ENCODE measurements at places on chromosomes 5 and 9. TPM values are rescaled to one million over a fixed set of nuclear protein-coding genes. Genes with fewer than 3 reads are reported as not detected.

SOX30 gene
- total RNA-seq, result 0.11 TPM

PDE6A gene
- not detected for total RNA-seq

CDKN2B-AS1 gene
- total RNA-seq, result 0.81 TPM

PCDHA2 gene
- total RNA-seq, result not detected

SYNPO gene
- total RNA-seq, result 0.18 TPM

KCNV2 gene
- total RNA-seq, result not detected

DNA sequence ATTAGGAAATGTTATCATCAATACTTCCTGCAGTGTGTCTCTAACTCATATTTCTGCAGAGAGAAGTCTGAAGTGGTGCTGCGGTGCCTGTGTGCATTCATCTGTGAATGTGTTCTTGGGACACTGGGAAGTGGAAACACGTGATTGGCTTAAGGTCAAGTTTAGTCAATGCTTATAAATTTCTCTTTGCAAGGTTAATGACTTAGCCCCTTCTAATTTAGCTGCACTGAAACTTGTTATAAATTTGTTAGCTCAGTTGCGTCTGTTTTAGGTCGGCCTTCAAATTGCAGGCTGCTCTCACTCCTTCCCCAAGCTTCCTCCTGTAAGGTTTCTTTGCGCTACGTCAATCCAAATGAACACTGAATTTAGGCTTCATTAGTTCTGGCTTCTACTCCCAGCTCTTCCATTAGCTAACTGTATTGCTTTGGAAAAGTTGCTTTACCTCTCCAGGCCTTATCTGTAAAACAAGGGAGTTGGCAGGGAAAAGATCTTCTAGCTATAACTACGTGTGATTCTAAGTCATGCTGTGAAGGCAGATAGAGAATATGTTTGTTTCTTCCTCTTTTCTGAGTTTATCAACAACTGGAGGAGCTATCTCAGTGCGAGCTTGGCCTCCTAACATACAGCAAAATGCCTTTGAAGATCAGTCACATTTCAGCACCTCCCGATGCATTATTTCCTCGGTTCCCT is 341.8 kb downstream of the NFIB start:
- H3K4me3 ChIP-seq, result no peak overlapping the region
- no peak overlapping the region for H3K27ac ChIP-seq
- H3K36me3 ChIP-seq, result no peaks in the 10 kb centered on the region
- H3K4me1 ChIP-seq, result no peaks in the 10 kb centered on the region

GRCh38 chr5:156350256-156350655 is 23.3 kb downstream of the SGCD start:
- peaks cover 4% of the 10 kb centered on the region for H3K27me3 ChIP-seq
- no peaks in the 10 kb centered on the region for H3K4me1 ChIP-seq
- H3K4me3 ChIP-seq, result no peak overlapping the region

DNA sequence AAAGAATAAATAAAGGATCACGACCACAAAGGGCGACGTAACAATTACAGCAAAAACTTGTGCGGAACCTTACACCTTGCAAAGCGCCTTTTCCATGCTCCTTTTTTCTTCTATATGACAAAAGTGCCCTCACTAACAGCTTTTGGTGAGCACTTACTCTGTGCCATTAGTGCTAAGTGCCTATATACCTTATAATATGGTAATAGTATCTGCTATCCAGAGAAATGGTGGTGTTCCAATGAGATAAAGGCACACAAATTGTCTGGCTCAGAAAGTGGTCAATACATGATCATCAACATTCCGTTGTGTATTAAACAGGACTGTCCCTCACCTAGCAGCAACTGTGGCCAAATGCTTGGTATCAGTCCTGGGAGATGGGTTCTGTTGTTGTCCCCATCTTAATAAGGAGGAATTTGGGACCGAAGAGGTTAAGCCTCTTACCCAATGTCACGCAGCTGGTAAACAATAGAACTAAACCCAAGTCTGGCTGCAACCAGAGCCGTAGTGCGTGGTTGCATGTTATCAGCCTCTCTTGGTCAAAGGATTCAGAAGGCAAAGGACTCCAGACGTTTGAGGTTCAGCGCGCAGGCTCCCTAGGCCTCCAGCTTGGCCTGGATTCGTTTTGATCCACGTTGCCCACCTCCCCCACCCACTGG is 564 bp upstream of the TOR2A start:
- peaks cover 15% of the 10 kb centered on the region for H3K4me1 ChIP-seq
- DNase-seq, result no peak

DNA sequence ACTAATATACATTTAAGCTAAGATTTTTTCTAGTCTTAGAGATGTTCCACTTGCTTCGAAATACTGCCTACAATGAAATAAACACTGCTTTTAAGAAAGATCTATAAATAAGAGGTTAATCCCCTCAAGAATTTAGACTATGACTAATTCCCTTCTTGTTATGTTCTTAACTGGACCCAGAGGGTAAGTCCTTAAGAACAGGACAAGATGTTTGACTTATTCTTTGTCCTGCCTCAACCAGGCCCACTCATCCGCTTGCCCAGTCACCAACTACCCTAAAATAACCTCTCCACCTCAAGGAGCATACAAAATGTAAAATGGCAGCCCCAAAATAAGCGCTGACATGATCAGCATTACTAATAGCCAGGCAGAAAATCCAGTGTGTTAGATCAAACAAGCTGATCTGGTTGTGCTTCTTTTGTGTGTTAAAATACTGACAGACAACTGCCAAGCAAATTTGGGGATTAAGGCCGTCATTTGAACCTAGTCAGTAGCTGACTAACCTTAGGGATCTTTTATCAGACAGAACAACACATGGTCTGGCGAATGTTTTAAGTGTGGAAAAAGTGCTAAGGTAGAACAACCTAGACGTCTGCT is 93.7 kb upstream of the SMC5 start:
- H3K27ac ChIP-seq, result no peak overlapping the region
- no peaks in the 10 kb centered on the region for H3K4me1 ChIP-seq
- no peak overlapping the region for H3K4me3 ChIP-seq
- H3K36me3 ChIP-seq, result no peaks in the 10 kb centered on the region
- no peak for DNase-seq

DNA sequence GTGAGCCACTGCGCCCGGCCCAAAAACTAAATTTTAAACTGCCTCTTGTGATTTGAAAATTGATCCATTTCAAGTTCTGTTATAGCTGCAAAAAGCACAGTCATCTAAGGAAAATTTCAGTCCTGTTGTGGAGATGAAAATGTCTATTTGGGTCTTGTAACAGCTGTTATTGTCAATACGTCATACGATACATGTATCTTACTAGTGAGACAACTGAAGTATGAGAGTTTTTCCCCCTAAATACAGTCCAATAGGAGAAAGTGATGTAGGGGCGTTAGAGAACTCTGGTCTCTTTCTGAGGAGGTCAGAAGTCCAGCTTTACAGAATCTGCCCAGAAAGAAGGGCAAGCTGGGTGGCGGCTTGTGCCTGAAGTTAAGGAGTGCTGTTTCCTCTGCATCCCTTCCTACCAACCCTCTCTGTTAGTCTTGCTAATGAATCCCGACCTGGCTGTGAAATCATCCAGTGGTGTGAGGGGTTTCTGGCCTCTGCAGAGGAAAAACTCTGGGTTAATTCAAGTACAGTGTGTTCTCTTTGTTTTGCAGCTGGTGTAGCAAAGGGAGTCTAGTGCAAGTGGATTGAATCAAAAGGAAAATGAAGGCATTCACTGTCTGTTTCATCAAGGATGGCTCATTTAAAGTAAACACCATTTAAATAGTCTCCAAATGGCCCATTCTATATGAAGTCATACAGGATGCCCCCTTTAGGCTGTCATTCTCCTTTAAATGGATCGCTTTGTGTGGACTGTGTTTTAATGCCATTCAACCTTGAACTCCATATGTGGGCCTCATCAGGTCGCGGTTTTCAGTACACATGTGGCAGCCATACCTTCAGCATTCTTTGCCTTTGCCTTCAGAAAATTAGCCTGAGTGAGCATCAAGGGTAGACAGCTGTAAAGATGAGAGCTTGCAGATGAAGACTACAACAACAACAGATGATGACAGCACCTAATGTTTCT is 59.0 kb downstream of the AOPEP start:
- H3K27ac ChIP-seq, result no peak overlapping the region
- no peak overlapping the region for H3K4me3 ChIP-seq
- peaks cover 7% of the 10 kb centered on the region for H3K4me1 ChIP-seq
- H3K36me3 ChIP-seq, result peaks cover 2% of the 10 kb centered on the region

DNA sequence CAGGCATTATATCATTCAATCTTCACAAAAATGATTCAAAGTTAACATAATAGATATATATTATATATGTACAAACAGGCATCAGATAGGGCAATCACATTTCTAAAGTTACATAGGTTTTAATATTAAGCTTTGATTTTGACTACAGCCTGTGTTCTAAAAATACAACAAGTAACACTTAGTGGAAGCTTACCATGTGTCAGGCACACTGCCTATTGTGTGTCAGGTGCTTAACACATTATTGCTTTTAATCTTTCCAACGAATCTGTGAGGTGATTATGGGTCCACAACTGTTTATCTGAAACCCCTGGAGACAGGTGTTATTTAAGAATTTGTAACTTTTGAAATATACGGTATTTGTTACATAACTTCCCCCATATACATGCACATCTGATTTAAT is 25.2 kb downstream of the FBN2 start:
- no peak overlapping the region for H3K4me3 ChIP-seq
- no peaks in the 10 kb centered on the region for H3K4me1 ChIP-seq
- no peaks in the 10 kb centered on the region for H3K36me3 ChIP-seq
- DNase-seq, result no peak
- no peak overlapping the region for H3K27ac ChIP-seq

GRCh38 chr5:67265951-67266350 is 69.4 kb upstream of the CD180 start:
- no peaks in the 10 kb centered on the region for H3K4me1 ChIP-seq
- no peak overlapping the region for H3K4me3 ChIP-seq
- no peak overlapping the region for H3K27ac ChIP-seq
- no peaks in the 10 kb centered on the region for H3K27me3 ChIP-seq

GRCh38 chr5:171599411-171599810 is 180.0 kb downstream of the FGF18 start:
- H3K36me3 ChIP-seq, result no peaks in the 10 kb centered on the region
- H3K4me3 ChIP-seq, result no peak overlapping the region
- H3K27me3 ChIP-seq, result peaks cover 12% of the 10 kb centered on the region
- peaks cover 16% of the 10 kb centered on the region for H3K4me1 ChIP-seq

- no peaks in the 10 kb centered on the region for H3K27me3 ChIP-seq
- no peak overlapping the region for H3K4me3 ChIP-seq
- H3K4me1 ChIP-seq, result no peaks in the 10 kb centered on the region
Observed at GRCh38 chr5:172939611-172940267, 19.5 kb upstream of the RPL26L1 start.

GRCh38 chr5:76716456-76717157 is 681 bp downstream of the F2R start:
- H3K36me3 ChIP-seq, result no peaks in the 10 kb centered on the region
- peak overlapping the region; percentile 73 for H3K4me3 ChIP-seq
- peaks cover 42% of the 10 kb centered on the region for H3K27me3 ChIP-seq
- H3K27ac ChIP-seq, result no peak overlapping the region

GRCh38 chr5:102130386-102130785 is 165.7 kb downstream of the SLCO4C1 start:
- no peak overlapping the region for H3K27ac ChIP-seq
- no peaks in the 10 kb centered on the region for H3K36me3 ChIP-seq
- no peaks in the 10 kb centered on the region for H3K27me3 ChIP-seq
- H3K4me1 ChIP-seq, result no peaks in the 10 kb centered on the region
- no peak for DNase-seq
- no peak overlapping the region for H3K4me3 ChIP-seq

DNA sequence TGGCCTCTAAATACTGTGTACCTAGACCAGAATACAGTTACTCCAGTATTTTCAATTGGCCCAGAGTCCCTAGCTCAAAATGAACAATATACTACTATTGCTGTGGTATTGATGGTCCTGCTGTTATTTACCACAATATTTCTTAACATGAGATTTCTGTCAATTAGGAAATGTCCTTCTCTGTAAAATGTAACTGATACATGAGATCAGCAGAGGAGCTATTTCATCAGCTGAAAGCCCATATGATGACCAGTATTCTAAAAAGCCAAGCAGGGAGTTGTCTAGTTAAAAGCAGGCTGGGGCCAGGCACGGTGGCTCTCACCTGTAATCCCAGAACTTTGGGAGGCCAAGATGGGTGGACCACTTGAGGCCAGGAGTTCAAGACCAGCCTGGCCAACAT is 187.7 kb upstream of the PTGER4 start:
- no peak for DNase-seq
- H3K27ac ChIP-seq, result peak overlapping the region; percentile 18
- no peak overlapping the region for H3K4me3 ChIP-seq
- H3K4me1 ChIP-seq, result peaks cover 64% of the 10 kb centered on the region
- no peaks in the 10 kb centered on the region for H3K27me3 ChIP-seq

DNA sequence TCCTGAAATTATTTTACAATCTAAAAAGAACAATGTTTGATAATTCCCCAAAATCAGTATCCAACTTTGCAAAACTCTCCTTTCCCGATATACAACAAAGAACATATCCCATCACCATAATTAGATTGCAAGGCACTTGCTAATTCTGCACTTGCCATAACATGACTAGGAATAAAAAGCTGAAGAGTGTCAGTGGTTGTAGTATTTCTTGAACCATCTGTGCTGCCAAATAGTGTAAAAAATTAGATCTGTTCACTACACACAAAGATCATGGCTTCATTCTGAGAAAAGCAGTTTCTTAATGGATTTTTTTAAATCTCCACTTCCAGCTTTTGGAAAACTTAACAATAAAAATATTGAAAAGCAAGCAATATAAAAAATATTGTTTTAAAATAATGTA is 259.5 kb upstream of the FAM174A start:
- H3K27ac ChIP-seq, result no peak overlapping the region
- no peaks in the 10 kb centered on the region for H3K27me3 ChIP-seq
- no peaks in the 10 kb centered on the region for H3K36me3 ChIP-seq
- H3K4me3 ChIP-seq, result no peak overlapping the region

DNA sequence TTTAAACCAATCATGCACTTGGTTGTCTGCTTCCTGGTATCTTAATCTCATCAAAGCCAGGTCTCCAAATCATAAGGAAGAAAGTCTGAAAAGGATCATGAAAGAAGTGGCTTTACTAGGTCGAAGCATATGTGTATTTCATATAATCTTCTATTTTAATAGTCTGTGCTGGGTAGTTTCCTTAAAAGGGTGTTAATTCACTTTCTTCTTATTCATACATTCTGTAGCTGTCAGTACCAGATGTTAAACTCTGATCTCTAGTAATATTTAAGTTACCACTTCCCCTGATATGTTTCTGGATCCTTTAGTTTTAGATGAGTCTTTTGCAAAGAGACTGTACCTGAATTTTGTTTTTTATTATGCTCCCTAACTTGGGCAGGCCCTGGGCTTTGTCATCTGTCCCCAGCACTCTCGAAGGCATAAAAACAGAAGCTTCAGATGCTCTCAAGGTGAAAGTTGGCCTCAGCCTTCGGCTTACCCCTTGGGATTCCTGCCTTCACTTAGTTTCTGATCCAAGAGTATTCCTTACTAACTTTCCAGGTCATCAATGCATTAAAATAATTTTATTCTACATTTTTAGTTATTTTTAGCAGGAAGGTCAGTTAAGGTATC is 15.0 kb upstream of the LNPEP start:
- peaks cover 57% of the 10 kb centered on the region for H3K4me1 ChIP-seq
- H3K27ac ChIP-seq, result no peak overlapping the region
- peaks cover 38% of the 10 kb centered on the region for H3K36me3 ChIP-seq

Measured in activated CD8-positive, alpha-beta T cell treated with anti-CD3 and anti-CD28 coated beads for 36 hours (primary cell).